ENCODE measurements at places on chromosomes 7 and 10. TPM values are rescaled to one million over a fixed set of nuclear protein-coding genes. Genes with fewer than 3 reads are reported as not detected.

The PRKAG2 gene
- total RNA-seq: 43.0 TPM

The SUN3 gene
- total RNA-seq: not detected

The CRPPA gene
- total RNA-seq: 0.17 TPM

The TUBAL3 gene
- not detected for total RNA-seq

The LRRC18 gene
- not detected for total RNA-seq

The CALML5 gene
- total RNA-seq: not detected

The NAPEPLD gene
- total RNA-seq: 6.4 TPM

The PTPRE gene
- 63.9 TPM for total RNA-seq

The CHAT gene
- not detected for total RNA-seq

The TWIST1 gene
- 0.39 TPM for total RNA-seq

The LIPK gene
- not detected for total RNA-seq

The TMEM196 gene
- total RNA-seq: not detected

The GRB10 gene
- total RNA-seq: 2.3 TPM

The TMEM229A gene
- not detected for total RNA-seq

The SAP25 gene
- total RNA-seq: 47.4 TPM

The OIT3 gene
- total RNA-seq: not detected

The LEP gene
- not detected for total RNA-seq

The DGKI gene
- not detected for total RNA-seq

The SPDYE8 gene
- total RNA-seq: not detected

The GPR141 gene
- not detected for total RNA-seq

The SPDYE1 gene
- total RNA-seq: not detected

The BHLHA15 gene
- total RNA-seq: not detected

The GNGT1 gene
- not detected for total RNA-seq

The CREB5 gene
- total RNA-seq: 1.3 TPM

The OGDHL gene
- not detected for total RNA-seq

The SBDS gene
- total RNA-seq: 285 TPM

The HOXA3 gene
- not detected for total RNA-seq

The LDB3 gene
- total RNA-seq: not detected

The CTAGE6 gene
- total RNA-seq: 0.91 TPM

The RBP3 gene
- not detected for total RNA-seq

The HOGA1 gene
- not detected for total RNA-seq

The VSTM4 gene
- total RNA-seq: not detected

The ZRANB1 gene
- 27.8 TPM for total RNA-seq

The SSC4D gene
- not detected for total RNA-seq

The STEAP1 gene
- not detected for total RNA-seq

The NXPH1 gene
- total RNA-seq: not detected

Measured in CD4-positive, CD25-positive, alpha-beta regulatory T cell (primary cell).